ENCODE measurements at places on chromosomes 1 and 21. TPM values are rescaled to one million over a fixed set of nuclear protein-coding genes. Genes with fewer than 3 reads are reported as not detected.

GRCh38 chr1:190759807-190760206 is 282.1 kb upstream of the BRINP3 start:
- peak; percentile 5 for DNase-seq
- no peaks in the 10 kb centered on the region for H3K36me3 ChIP-seq
- H3K4me1 ChIP-seq: no peaks in the 10 kb centered on the region

GRCh38 chr1:210482945-210483617 is 154.4 kb downstream of the HHAT start:
- H3K4me3 ChIP-seq: no peak overlapping the region
- DNase-seq: no peak
- no peak overlapping the region for H3K27ac ChIP-seq
- no peaks in the 10 kb centered on the region for H3K4me1 ChIP-seq
- no peaks in the 10 kb centered on the region for H3K27me3 ChIP-seq
- H3K36me3 ChIP-seq: no peaks in the 10 kb centered on the region

- peak; percentile 33 for DNase-seq
- H3K4me1 ChIP-seq: peaks cover 63% of the 10 kb centered on the region
- peak overlapping the region; percentile 80 for H3K27ac ChIP-seq
- no peaks in the 10 kb centered on the region for H3K27me3 ChIP-seq
These were observed 27.4 kb downstream of the LAMB3 start for GRCh38 chr1:209624558-209625549.

- no peak overlapping the region for H3K4me3 ChIP-seq
- peaks cover 3% of the 10 kb centered on the region for H3K27me3 ChIP-seq
- DNase-seq: no peak
- no peak overlapping the region for H3K27ac ChIP-seq
These were observed 49.8 kb downstream of the CDK18 start for GRCh38 chr1:205554026-205554811.

DNA sequence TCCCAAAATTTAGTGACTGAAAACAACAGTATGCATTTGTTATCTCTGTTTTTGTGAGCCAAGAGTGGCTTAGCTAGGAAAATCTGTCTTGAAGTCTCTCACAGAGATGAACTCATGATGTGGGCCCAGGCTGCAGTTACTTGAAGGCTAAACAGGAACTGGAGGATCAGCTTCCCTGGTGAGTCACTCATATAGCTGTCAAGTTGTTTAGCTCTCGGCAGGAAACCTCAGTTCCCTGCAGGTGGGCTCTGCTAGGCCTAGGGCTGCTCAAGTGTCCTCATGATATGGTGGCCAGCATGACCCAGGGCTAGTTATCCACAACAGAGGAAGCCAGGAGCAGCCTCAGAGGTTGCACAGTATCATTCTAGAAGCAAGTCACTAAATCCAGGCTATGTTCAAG is 30.2 kb upstream of the DDX59 start:
- H3K36me3 ChIP-seq: no peaks in the 10 kb centered on the region
- no peaks in the 10 kb centered on the region for H3K4me1 ChIP-seq
- no peak overlapping the region for H3K27ac ChIP-seq

GRCh38 chr1:116986421-116987255 is 14.9 kb upstream of the CD101 start:
- H3K4me3 ChIP-seq: no peak overlapping the region
- H3K27ac ChIP-seq: no peak overlapping the region
- peaks cover 19% of the 10 kb centered on the region for H3K36me3 ChIP-seq
- H3K4me1 ChIP-seq: peaks cover 60% of the 10 kb centered on the region
- DNase-seq: no peak

GRCh38 chr1:112298558-112298957 is 97.5 kb upstream of the CTTNBP2NL start:
- H3K4me1 ChIP-seq: peaks cover 3% of the 10 kb centered on the region
- no peaks in the 10 kb centered on the region for H3K36me3 ChIP-seq
- DNase-seq: peak; percentile 59
- H3K27me3 ChIP-seq: peaks cover 6% of the 10 kb centered on the region

GRCh38 chr1:78211483-78212092 is 165.8 kb downstream of the GIPC2 start:
- no peaks in the 10 kb centered on the region for H3K4me1 ChIP-seq
- H3K4me3 ChIP-seq: no peak overlapping the region
- H3K36me3 ChIP-seq: no peaks in the 10 kb centered on the region
- DNase-seq: no peak

DNA sequence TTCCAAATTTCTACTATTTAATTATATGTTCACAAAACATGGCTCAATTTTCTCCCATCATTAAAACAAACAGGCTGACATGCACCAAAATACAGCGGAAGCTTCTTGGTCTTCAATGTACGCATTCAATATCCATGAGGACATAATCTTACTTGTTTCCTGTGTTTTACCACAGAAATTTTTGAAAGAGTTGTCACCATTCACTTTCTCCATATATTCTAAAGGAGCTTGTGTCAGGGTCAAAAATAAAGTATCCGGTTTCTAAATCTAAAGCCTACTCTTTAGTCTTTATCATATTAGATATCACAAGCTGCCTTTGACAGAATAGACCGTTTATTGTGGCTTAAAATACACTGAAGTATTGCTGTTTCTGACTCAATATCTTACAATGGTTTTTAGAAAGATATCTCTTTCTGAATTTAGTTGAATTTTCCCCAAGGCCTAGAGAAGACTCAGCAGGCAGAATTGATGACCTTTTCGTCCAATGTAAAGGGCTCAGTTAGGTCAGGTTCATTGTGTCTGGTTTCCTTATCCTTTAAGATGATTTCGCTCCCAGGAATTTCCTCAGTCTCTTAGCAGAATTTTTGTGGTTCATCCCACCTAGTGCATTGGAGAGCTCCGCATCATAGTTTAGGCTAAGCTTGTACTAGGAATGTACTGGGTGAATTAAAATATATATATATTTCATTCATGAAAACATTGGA is 717.2 kb downstream of the NCAM2 start:
- no peak overlapping the region for H3K4me3 ChIP-seq
- H3K27ac ChIP-seq: no peak overlapping the region
- H3K4me1 ChIP-seq: no peaks in the 10 kb centered on the region
- no peaks in the 10 kb centered on the region for H3K36me3 ChIP-seq

DNA sequence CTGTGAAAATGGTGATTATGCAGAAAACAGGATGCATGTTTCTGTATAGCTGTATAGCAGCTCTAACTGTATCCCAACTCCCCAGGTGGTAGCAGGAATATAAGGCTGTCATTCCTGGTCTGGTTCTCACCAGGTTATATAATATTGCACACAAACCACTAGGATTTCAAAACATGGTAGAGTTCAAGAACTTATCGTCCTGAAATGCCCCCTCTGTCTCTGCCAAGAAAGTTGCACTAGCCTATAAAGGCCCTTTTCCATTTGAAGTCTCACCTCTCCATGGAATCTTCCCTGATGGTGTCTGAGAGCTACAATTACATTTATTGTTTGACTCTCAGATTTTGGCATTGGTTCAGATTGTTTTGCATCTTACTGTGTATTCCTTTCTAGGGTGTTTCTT is 184.9 kb upstream of the FAM78B start:
- no peaks in the 10 kb centered on the region for H3K27me3 ChIP-seq
- H3K4me3 ChIP-seq: no peak overlapping the region
- H3K27ac ChIP-seq: no peak overlapping the region
- no peak for DNase-seq
- H3K36me3 ChIP-seq: no peaks in the 10 kb centered on the region

DNA sequence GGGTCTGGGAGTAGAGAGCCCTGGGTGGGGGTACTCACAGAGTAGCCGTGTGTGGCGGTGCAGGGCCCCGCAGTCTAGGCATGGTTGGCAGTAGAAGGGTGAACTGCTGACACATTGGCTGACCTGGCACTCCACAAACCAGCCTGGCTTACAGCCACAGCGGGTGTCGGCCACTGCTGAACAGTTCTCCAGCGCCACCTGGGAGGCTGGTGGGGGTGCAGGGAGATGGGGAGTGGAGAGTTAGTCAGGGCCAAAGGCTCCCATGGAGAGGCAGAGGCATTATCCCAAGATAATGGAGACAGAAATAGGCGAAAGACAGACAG is 1.5 kb downstream of the TNFRSF25 start:
- H3K4me1 ChIP-seq: peaks cover 6% of the 10 kb centered on the region
- no peak for DNase-seq
- peaks cover 26% of the 10 kb centered on the region for H3K36me3 ChIP-seq

- no peak overlapping the region for H3K4me3 ChIP-seq
- H3K36me3 ChIP-seq: no peaks in the 10 kb centered on the region
- H3K4me1 ChIP-seq: peaks cover 38% of the 10 kb centered on the region
- H3K27ac ChIP-seq: peak overlapping the region; percentile 38
These were observed 13.2 kb upstream of the MYOG start for GRCh38 chr1:203098914-203099520.

GRCh38 chr1:183029591-183030000 is 6.4 kb downstream of the LAMC1 start:
- H3K4me1 ChIP-seq: peaks cover 4% of the 10 kb centered on the region
- no peak for DNase-seq
- peaks cover 7% of the 10 kb centered on the region for H3K36me3 ChIP-seq
- no peak overlapping the region for H3K27ac ChIP-seq
- H3K27me3 ChIP-seq: no peaks in the 10 kb centered on the region

DNA sequence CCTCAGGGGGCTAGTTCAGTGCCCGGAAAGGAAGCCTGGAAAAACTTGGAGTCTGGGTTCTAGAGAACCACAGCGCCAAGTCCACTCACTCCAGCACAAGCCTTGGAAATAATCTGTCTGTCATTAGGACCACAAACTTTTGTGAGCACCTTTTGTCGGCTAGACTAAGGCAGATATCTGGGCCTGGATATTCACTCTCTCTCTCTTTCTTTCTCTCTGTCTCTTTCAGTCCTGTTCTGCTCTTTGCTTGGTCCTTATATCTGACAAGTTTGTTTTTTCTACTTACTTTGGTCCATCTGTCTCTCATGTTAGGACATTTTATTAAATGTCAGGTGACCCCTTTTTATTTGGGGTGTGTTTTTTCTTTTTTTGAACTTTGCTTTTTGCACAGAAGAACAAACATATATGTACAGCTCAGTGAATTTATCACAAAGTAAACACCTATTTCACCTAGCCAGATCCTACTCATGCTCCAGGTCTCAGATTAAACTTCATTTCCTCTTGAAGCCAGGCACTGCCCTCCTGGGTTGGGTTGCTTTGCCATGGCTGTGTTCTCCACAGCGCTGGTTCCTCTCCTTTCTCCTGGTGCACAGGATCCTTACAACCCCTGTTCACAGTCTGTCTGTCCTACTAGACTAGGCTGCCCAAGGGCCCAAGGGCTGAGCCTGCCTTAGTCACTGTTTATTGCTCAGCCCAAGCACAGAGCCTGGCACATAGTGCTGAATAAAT is 40.8 kb downstream of the TCEANC2 start:
- H3K27me3 ChIP-seq: no peaks in the 10 kb centered on the region
- H3K27ac ChIP-seq: no peak overlapping the region
- H3K4me1 ChIP-seq: peaks cover 3% of the 10 kb centered on the region
- H3K36me3 ChIP-seq: peaks cover 7% of the 10 kb centered on the region

DNA sequence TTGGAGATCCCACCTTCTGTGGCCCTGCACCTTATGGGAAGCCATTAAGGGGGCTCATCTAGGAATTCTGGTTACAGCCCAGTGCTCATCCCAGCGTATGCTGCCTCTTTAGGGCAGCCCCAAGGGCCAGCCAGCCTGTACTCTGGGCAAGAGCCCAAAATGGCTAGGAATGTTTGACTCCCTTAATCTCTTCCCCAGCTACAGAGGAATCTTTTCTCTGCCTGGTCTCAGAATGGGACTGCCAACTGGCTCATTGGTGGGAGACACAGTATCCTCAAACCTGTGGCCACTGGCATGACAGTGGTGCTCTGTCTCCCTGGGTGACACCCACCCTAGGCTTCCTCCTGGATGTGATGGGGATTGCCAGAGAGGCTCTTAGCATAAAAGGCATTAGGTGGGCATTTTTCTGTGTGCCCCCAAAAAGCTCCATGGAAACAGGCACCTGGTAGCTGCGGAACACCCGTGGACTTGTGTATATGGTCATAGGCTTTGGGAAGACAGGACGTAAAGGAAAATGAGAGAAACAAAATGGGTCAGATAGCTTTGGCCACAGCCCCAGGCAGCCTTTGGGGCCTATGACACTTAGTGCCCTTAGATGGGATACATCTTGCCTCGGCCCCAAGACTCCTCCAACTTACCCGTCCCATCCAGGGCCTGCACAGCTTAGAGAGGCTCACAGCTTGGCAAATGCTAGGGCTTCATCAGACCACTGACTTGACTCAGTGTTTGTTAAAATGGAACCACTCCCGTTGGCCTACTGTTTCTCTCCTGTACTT is 6.9 kb downstream of the TMEM81 start:
- DNase-seq: peak; percentile 26
- no peak overlapping the region for H3K4me3 ChIP-seq

- DNase-seq: no peak
- no peaks in the 10 kb centered on the region for H3K27me3 ChIP-seq
- no peak overlapping the region for H3K4me3 ChIP-seq
- peaks cover 2% of the 10 kb centered on the region for H3K4me1 ChIP-seq
These were observed 44.8 kb upstream of the KCNQ4 start for GRCh38 chr1:40738831-40739230.

DNA sequence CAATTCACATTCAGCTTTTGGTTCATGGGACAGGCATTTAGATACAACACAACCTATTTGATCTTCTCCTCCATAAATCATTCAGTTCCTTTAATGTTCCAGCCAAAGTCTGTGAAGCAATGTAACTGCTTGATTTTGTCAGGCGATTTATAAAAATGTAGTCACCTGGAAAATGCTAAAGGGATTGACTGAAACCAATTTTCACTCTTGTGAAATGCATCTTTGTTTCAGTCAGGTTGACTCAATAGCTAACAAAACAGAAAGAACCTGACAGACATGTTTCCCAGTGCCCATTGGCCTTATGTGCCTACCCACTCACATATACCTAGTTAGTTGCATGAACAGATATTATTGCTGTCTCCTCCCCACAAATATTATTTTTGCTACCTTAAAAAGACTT is 335.7 kb downstream of the CHRM3 start:
- H3K4me3 ChIP-seq: no peak overlapping the region
- H3K4me1 ChIP-seq: no peaks in the 10 kb centered on the region
- H3K27me3 ChIP-seq: no peaks in the 10 kb centered on the region
- no peaks in the 10 kb centered on the region for H3K36me3 ChIP-seq
- no peak overlapping the region for H3K27ac ChIP-seq
- DNase-seq: no peak

TRPM2 gene
- polyA plus RNA-seq: 1.3 TPM

CELA2B gene
- 3.6 TPM for polyA plus RNA-seq

RNF11 gene
- polyA plus RNA-seq: 109 TPM

SLC6A17 gene
- polyA plus RNA-seq: 0.23 TPM

IL24 gene
- polyA plus RNA-seq: 0.11 TPM

MIB2 gene
- polyA plus RNA-seq: 43.2 TPM

WNT3A gene
- not detected for polyA plus RNA-seq

DNAI4 gene
- polyA plus RNA-seq: 2.7 TPM

AMY1C gene
- polyA plus RNA-seq: not detected

RAD54L gene
- 7.9 TPM for polyA plus RNA-seq
